ENCODE measurements at places on chromosomes 7 and 10.
A peak's percentile ranks its signal among the peaks of the same experiment; 100 is the strongest.

DNA sequence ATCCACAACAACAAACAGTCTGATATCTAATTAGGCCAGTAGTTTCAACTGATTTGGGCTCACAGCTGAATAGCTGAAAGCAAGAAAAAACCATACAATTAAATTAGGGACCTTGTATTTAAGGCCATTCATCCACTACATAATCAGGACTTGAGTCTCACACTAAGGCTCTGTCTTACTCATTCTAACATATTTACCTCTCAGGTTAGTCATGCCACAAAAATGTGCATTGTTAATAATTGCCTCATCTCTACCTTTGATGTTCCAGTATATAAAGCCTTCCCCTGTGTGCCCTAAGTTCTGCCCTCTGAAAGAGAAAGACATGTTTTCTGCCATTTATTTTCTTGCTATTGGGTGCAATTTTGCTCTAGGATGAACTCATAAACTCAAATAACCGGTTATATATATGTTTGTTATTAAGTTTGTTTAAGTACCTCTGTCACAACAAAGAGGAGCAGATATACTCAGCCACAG lies 5.3 kb upstream of the C1GALT1 start:
- DNase-seq: no peak

DNA sequence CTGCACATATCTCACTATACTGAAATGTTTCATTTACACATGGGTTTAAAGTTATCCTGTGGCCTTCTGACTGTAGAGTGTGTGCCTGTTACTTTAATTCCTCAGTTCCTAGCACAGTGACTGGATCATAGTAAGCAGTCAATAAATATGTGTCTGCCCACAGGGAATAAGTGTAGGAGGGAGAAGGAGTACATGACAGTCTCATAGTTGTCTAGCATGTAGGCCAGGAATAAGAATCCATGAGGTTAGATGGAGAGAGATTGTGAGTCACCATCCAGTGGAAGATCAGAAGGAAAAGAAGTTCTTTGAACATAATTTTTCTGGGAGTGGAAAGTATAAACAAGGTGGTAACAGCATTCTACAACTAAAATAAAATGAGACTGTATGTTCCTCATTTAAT lies 36.6 kb upstream of the SEMA3A start:
- DNase-seq: no peak

GRCh38 chr10:71812016-71812912 lies 38.8 kb downstream of the PSAP start:
- DNase-seq: peak; percentile 53

GRCh38 chr10:69385454-69386350 lies 31.0 kb downstream of the TACR2 start:
- DNase-seq: no peak

DNA sequence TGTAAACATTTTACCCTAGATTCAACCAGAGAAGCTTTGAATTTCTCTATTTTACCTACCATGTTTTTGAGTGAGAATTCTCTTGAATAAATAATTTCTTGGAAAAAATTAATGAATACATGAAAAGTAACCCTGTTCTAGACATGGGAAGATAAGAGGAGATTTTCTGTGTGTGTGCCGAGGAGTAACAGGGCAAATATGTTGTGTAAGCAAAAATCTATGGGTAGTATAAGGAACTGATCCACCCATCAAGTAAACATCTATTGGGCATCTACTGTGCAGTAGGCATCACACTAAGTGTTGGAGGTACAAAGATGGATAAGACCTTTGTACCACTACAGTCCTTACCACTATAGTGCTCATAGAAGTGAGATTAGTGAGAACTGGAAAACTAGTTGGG lies 8.2 kb upstream of the NXPH1 start:
- no peak for DNase-seq

GRCh38 chr7:43501870-43502269 lies 81.0 kb upstream of the STK17A start:
- DNase-seq: no peak

DNA sequence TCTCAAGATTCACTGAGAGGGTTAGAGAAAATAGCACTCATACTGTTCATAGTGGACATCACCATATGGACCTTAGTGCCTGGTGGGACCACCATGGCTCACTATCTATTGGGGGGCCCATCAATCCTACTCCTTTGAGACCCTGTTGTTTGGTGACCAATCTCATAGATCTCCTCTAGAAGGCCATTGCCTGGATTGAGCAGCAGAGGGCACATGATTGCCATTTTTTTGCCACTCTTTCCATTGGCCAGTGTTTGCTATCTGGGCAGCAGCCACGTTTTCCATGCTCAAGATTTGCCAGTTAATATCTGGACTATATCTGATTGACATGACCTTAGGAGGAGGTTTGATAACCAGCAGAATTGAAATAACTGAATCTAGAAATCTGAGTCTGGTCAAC lies 244.5 kb downstream of the ITGB1 start:
- DNase-seq: no peak

- no peak for DNase-seq
Observed at GRCh38 chr7:20122073-20122472, 95.1 kb downstream of the MACC1 start.

DNA sequence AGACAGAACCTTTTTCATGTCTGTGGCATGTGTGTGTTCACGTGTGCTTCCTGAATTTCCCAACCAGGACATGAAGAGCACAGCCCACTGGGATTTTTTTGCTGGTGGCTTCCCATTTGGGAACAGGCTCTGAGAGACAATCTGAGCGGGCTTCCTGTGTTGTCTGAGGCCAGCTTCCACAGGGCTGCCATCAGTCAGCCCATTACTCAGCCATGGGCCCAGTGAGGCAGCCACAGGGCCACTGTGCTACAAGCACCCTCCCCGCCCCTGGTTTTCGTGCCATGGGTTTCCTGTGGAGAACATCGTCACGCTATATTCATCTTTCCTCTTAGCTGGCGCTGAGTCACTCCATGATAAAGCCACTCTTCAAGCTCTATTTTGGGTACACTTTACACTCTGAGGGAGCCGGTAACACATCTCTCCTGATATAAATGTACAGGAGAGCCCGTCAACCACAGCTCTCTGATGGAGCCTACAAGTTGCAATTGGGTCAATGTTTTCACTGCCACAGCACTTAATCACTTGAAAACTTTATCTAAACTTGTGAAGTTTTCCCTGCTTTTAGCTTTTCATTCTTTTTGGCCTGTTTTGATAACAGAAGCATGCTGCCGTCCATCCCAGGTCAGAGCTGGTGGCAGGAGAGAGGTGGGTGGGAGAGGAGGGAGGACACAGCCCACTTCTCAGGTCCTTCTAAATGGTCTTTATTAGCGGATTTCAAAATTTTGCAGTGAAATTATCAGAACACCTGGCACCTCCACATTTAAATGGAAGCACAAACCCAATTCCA lies 96.9 kb downstream of the HIPK2 start:
- no peak for DNase-seq

DNA sequence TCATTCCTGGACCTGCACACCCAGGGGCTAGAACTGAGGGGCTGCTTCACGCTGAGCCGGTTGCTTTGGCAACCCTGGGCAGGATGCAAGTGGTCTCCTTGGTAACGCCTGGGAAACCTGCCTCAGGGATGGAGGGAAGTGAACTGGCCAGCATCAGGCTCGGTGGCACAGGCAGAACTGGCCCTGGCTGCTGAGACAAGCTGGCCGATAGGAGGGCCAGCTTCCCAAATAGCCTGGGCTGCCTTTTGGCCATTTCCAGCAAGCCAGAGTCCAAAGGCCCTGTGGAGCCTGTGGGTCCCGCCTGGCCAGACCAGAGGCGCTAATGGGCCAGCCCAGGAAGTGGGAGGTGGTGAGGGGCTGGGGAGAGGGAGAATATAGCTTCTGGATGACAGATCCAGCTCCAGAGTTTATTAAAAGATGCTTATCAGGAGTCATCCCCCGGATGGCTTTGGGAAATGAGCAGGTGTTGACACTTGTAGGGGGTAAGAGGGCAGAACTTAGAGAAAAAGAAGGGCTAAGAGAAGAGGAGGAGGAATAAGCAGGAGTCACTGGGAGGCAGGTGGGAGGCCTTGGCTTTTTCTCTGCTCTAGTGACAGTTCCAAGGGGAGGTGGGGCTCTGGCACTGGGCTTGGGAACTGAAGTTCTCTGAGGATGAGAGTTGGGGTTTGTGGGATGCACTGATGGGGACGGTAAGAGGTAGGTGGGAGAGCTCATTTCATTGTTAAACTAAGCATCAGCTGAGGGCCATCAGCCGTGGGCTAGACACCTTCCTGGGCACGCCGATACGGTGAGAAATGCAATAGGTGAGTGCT lies 9.6 kb downstream of the NEURL1 start:
- DNase-seq: no peak

DNA sequence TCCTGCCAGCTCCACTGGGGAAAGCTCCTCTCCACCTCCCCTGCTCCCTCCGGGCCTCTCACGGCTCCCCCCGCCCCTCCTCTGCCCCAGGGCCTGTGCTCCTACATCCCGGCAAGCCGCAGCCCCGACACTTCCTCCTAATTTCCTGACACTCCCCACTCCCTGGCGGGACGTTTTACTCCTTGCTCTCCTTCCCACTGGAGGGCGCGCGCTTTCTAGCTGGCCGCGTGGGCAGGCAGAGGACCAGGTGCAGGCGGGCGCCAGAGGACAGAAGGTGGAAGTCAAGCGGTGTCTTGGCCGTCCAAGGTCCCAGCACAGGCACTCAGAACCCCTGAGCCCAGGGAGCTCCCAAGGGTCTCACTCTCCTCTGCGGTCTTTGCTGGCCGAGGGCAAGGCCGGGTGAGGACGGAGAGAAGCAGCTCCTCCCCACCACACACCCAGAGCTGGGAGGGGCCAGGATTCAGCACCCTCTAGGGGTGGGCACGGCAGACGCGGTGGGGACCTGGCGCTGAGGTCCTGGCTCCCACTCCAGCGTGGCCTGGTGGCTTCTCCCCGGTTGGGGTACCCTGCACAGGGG lies 19.1 kb downstream of the ADAM8 start:
- DNase-seq: no peak

- no peak for DNase-seq
Observed at GRCh38 chr7:33880787-33881186, 24.6 kb upstream of the BMPER start.

- no peak for DNase-seq
Observed at GRCh38 chr7:1526271-1526754, 4.2 kb upstream of the MAFK start.

DNA sequence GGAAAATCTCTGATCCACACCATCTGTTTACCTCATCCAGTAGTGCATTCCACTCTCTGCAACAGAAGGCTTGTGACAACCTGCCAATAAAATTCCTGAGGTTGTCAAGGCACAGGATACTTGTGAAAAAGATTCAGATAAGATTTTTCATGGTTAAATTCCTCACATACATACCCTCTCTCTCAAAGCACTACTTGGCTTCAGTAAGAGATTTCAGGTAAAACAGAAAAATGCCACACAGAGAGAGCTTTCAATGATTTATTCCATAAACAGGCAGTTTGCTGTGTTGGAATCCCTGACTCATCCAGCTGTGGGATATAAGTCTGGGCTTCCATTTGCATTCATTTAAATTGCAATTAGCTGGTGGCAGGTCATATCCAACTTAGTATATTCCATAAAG lies 99.7 kb upstream of the CAV2 start:
- DNase-seq: no peak

DNA sequence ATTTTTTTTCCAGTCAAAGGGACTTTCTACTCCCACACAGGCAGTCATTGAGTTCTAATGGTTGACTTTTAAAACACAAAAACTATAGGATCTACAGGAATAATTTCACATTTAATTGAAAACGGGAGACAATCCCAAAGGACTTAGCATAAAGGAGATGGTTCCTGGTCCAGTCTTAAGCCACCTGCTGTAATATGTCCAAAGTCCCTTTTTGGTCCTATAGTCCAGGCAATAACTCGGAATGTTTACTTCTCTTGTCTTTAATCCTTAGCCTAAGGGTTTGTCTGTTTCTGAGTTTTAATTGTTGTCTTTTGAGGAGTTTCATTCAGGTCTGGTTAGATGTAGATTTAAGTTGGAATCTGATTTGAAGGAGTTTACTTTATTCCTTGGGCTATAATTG lies 184.9 kb downstream of the BAMBI start:
- no peak for DNase-seq

DNA sequence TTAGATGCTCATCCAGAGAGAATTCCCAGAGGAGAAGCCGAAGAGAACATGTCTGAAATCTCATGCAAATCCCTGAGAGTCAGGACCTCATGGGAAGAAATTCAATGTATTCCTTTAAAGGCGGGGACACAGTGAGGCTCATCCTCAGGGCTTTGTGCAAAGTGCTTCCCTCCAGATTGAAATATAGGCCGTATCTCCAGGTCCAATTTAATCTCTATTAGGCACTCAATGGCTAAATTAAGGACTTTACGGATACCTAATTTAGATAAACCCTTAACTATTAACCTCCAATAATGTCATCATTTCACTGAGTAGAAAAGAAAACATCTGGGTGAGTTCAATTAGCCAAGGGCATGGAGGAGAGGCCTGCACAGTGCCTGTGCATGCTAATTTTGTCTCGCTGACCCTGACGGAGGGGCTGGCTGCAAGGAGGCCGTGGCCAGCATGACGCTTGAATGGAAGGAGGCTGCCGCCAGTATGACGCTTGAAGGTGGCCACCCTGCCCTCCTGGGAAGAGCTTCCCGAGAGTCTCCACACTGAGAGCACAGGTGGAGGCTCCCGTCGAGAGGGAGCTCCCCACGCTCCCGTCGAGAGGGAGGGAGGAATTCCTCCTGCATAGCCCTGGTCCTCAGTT lies 287.6 kb downstream of the ADARB2 start:
- no peak for DNase-seq

DNA sequence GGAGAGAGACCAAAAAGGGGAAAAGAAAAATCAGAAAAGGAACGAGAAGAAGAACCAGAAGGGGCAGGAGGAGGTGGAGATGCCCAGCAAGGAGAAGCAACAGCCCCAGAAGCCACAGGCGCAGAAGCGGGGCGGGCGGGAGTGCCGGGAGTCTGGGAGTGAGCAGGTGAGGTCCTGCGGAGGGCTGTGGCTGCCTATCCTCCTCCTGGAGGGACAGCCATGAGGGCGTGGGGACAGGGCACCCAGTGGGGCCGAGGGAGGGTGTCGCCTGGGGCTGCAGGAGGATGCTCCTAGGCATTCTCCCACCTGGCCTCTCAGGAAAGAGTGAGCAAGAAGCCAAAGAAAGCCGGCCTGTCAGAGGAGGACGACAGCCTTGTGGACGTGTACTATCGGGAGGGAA lies 11.8 kb downstream of the CALHM2 start:
- no peak for DNase-seq

GRCh38 chr10:101580486-101581399 lies 7.3 kb downstream of the POLL start:
- DNase-seq: no peak

- no peak for DNase-seq
Observed at GRCh38 chr7:157969995-157970394, 617.6 kb downstream of the PTPRN2 start.

GRCh38 chr10:87729940-87730339 lies 70.3 kb downstream of the PAPSS2 start:
- no peak for DNase-seq

All from hypothalamus (tissue), 51 donors.